ENCODE measurements at places on chromosomes 16 and 17.

- DNase-seq = no peak
- no peaks in the 10 kb centered on the region for H3K27me3 ChIP-seq
Observed at GRCh38 chr17:6070430-6070912, 292 bp downstream of the WSCD1 start.

- H3K27me3 ChIP-seq = no peaks in the 10 kb centered on the region
- H3K27ac ChIP-seq = no peak overlapping the region
- no peaks in the 10 kb centered on the region for H3K36me3 ChIP-seq
- peaks cover 15% of the 10 kb centered on the region for H3K4me1 ChIP-seq
- DNase-seq = no peak
- no peak overlapping the region for H3K4me3 ChIP-seq
Observed at GRCh38 chr16:30654856-30655255, 3.4 kb upstream of the FBRS start.

DNA sequence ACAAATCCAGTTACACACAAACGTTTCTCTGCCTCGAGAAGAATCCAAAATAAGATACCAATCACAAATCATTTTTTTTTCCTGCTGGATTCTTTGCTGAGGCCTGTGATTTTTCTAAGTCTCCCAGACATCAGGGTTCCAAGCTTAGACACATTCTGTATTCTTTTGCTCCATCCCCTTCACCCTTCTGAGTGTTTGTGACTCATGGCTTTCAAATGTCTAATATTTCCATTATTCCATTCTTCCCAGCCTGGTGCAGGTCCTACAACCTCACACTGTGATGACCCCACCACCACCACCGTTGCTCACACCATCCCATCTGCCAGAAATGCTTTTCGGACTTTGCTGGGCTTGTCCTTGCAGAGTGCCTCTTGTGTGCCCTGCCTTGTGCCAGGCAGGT is 480.1 kb downstream of the SOX9 start:
- peaks cover 31% of the 10 kb centered on the region for H3K4me1 ChIP-seq
- no peak overlapping the region for H3K27ac ChIP-seq
- DNase-seq = peak; percentile 56

- peak; percentile 10 for DNase-seq
- H3K36me3 ChIP-seq = peaks cover 24% of the 10 kb centered on the region
- peaks cover 15% of the 10 kb centered on the region for H3K4me1 ChIP-seq
- H3K27ac ChIP-seq = peak overlapping the region; percentile 70
- H3K27me3 ChIP-seq = no peaks in the 10 kb centered on the region
Observed at GRCh38 chr17:40646791-40647623, 611 bp downstream of the SMARCE1 start.

GRCh38 chr17:40095944-40096791 is 4.2 kb downstream of the NR1D1 start:
- peaks cover 19% of the 10 kb centered on the region for H3K4me1 ChIP-seq
- no peak for DNase-seq
- no peaks in the 10 kb centered on the region for H3K27me3 ChIP-seq
- H3K27ac ChIP-seq = no peak overlapping the region
- H3K36me3 ChIP-seq = peaks cover 8% of the 10 kb centered on the region
- H3K4me3 ChIP-seq = no peak overlapping the region

GRCh38 chr17:74601944-74602572 is 10.0 kb upstream of the CD300LD start:
- H3K36me3 ChIP-seq = no peaks in the 10 kb centered on the region
- no peak overlapping the region for H3K27ac ChIP-seq
- peaks cover 53% of the 10 kb centered on the region for H3K27me3 ChIP-seq
- peak; percentile 73 for DNase-seq
- no peak overlapping the region for H3K4me3 ChIP-seq

DNA sequence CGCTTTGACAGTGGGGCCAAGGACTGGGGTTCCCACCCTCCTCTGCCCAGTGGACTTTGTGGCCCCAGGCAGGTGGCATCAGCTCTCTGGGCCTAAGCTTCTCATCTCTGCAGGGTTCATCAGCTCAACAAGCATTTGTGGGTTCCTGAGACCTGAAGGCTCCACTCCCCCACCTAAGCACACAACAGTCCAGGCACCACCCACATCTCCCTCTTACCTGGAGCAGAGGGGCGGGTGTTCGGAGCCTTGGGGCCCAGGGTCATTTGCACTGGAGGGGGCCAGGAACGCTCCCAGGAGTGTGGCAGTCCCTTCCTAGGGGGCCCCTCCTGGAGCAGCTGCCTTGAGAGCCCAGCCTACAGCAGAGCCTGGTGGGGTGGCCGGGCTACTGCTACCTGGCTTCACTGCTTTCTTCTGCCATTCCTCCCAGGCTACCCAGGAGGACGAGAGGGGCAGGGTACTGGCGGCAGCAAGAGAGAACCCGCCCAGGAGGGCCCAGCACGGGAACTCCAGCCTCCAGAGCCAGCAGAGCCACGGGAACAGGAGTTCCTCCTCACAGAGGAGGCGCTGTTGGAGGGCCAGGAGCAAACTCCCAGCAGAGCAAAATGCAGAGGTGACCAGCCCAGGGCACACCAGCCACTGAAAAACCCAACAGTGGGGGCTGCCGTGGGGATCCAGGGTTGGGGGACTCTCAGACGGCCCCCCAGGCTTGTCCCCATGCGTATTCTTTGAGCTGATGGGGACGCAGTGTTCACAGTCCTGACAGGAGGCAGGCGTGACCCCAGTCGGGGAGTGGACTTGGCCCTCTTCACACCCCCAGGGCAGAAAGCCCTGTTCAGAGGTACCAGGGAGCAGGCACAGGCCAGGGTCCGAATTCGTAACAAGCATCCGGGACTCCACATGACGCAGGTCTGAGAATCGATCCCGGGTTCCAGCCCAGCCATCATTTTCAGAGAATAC is 35.1 kb upstream of the SLC38A10 start:
- H3K27me3 ChIP-seq = no peaks in the 10 kb centered on the region
- peaks cover 32% of the 10 kb centered on the region for H3K4me1 ChIP-seq
- DNase-seq = peak; percentile 48
- H3K27ac ChIP-seq = peak overlapping the region; percentile 94
- H3K36me3 ChIP-seq = no peaks in the 10 kb centered on the region
- peak overlapping the region; percentile 24 for H3K4me3 ChIP-seq

DNA sequence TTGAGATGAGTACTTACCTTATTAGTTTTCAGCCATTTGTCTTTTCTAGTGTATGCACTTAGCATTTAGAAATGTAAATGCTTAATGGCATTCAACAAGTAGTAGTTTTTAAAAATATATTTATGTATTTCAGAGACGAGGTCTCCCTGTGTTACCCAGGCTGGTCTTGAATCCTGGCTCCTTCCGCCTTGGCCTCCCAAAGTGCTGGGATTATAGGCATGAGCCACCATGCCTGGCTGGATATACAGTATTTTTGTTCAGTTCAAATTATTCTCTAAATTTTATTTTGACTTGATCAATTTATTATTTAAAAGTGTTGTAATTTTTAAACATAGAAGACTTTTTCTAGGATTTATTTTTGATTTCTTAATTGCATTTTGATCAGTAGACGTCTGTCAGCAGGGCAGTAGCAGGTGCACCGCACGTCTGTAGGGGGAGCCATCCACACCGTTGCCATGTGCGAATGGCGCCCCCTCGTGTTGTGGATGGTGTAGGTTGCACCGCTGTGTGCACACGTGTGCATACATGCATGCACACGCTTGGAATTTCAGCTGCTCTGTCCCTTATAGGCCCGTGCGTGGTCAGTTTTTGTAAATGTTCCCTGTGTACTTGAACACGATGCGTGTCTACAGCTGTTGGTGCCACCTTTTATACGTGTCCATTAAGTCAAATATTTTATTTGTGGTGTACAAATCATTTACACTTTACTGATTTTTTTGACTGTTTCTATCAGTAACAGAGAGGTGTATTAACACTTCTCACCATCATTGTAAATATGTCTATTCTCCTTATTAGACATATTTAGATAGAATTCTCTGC is 30.6 kb downstream of the RPTOR start:
- no peaks in the 10 kb centered on the region for H3K27me3 ChIP-seq
- no peaks in the 10 kb centered on the region for H3K36me3 ChIP-seq
- peak; percentile 98 for DNase-seq

GRCh38 chr17:21522755-21523336 is 146.7 kb downstream of the KCNJ12 start:
- no peaks in the 10 kb centered on the region for H3K27me3 ChIP-seq
- H3K4me3 ChIP-seq = no peak overlapping the region
- no peak overlapping the region for H3K27ac ChIP-seq

DNA sequence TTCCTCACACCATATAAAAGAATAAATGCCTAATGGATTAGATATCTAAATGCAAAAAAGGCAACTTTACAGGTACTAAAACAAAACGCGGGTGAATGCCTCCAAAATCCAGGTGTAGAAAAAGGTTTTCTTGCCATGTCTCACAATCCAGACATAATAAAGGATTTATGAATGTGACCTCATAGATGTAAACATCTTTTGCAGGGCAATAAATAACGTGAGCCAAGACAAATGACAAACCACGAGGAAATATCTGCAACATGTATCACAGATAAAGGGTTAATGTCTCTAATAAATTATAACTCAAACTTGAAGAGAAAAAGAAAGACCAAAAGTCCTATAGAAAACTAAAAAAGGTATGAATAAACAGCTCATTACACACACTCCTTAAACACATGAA is 180.7 kb downstream of the PARN start:
- peaks cover 10% of the 10 kb centered on the region for H3K4me1 ChIP-seq
- H3K27ac ChIP-seq = no peak overlapping the region

DNA sequence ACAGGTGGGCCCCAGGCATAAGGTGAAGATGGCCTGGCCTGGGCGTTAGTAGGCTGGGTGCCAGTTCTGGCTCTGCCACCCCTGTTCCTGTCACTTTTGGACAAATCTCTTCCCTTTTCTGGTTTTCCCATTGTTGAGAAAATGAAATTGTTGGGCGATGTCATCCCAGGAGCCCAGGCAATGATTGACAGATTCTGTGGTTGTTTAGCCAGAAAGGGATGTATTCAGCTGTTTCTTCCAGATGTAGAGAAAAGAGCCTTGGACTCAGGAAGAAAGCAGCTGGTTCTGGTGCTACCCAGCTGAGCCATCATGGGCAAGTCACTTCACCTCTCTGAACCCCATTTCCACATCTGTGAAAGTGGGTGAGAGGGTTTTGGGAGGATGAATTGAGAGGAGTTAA is 60.1 kb upstream of the MRTFB start:
- H3K4me3 ChIP-seq = no peak overlapping the region
- no peak for DNase-seq
- no peaks in the 10 kb centered on the region for H3K27me3 ChIP-seq
- no peaks in the 10 kb centered on the region for H3K36me3 ChIP-seq
- H3K27ac ChIP-seq = no peak overlapping the region
- H3K4me1 ChIP-seq = peaks cover 11% of the 10 kb centered on the region

DNA sequence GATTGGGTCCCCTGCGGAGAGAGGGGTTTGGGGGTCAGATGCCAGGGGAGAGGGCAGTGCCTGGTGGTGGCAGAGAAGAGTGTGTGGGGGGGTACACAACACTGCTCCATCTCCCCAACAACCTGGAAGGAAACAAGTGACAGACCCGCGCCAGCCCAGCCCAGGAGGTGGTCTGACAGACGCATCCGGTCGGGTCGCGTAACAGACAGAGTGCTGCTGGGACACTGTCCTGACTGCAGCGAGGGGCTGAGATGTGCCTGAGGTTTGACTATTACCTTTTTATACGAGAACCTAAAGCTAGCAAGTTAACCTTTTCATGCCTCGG is 16.2 kb downstream of the UNC13D start:
- no peaks in the 10 kb centered on the region for H3K27me3 ChIP-seq
- peaks cover 9% of the 10 kb centered on the region for H3K4me1 ChIP-seq
- H3K4me3 ChIP-seq = no peak overlapping the region
- no peak for DNase-seq

DNA sequence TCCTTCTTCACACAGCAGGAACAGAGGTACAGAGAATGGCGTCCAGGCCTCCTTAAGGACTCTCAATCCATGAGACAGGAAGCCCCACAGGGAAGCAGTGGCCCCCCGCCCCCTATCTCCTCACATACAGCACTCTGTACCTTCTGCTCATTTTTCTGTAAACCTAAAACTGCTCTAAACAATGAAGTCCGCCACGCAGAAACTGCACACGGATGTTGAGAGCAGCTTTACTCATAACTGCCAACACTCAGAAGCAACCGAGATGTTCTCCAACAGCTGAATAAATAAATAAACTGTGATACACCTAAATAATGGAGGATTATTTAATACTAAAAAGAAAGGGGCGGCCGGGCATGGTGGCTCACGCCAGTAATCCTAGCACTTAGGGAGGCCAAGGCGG is 9.9 kb downstream of the TBC1D16 start:
- no peak overlapping the region for H3K4me3 ChIP-seq
- no peak for DNase-seq
- H3K4me1 ChIP-seq = peaks cover 29% of the 10 kb centered on the region
- no peaks in the 10 kb centered on the region for H3K36me3 ChIP-seq

DNA sequence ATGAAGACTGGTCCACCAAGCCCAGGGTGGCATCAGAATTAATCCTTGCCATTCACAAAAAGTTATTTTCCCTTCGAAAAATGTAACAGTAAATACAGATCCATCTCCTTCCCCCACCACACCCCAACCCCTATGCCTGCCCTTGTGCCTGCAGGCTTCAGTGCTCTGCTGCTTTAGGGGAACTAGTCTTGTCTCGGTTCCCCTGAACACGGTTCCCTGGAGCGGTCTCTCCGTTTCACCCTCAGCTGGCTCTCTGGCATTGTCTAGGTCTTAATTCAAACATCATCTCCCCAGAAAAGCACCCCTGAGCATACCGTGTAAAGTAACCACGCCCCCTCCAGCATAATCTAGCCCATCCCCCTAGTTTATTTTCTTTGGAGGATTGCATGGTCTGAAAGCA is 25.8 kb downstream of the EMP2 start:
- no peaks in the 10 kb centered on the region for H3K27me3 ChIP-seq
- H3K4me3 ChIP-seq = no peak overlapping the region
- H3K4me1 ChIP-seq = peaks cover 14% of the 10 kb centered on the region
- peaks cover 6% of the 10 kb centered on the region for H3K36me3 ChIP-seq
- H3K27ac ChIP-seq = no peak overlapping the region
- no peak for DNase-seq

DNA sequence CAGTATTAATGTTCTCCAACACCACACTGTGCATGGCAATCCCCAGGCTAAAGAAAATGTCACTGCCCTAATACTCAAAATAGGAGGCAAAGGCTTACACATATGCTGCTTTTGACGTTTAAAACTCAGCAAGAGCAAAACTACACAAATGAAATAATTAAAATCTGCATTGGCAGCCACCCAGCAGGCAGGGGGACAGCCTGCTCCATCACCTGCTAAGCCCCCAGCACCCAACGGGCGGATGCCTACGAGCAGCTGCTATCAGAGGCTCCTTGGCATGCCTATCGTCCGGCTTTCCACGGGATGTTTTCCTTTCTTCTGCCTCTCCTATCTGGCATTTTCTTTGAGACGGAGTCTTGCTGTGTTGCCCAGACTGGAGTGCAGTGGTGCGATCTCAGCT is 337.5 kb downstream of the SOX9 start:
- H3K4me3 ChIP-seq = no peak overlapping the region
- no peaks in the 10 kb centered on the region for H3K27me3 ChIP-seq
- H3K27ac ChIP-seq = no peak overlapping the region
- H3K4me1 ChIP-seq = peaks cover 42% of the 10 kb centered on the region
- no peak for DNase-seq

DNA sequence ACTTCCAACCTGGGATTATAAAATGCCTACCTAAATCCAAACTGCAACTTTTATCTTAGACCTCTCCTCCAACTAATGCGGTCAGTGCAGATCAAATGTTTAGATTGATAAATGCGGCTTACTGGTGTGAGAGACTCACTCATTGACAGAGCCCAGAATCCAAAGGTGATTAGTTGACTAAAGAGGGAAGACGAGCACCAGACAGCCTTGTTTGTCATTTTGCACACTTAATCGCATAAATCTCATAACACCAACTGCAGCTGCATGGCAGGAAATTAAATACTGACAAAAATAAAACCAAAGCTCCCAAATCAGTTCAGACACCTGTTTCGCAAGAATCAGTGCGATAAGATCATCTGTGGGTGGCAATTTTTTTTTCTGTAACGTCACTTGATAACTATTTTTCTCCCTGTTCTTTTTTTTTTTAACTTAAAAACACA is 35.9 kb downstream of the NACA2 start:
- no peak overlapping the region for H3K27ac ChIP-seq
- no peaks in the 10 kb centered on the region for H3K36me3 ChIP-seq
- H3K27me3 ChIP-seq = no peaks in the 10 kb centered on the region
- no peak for DNase-seq
